ENCODE measurements at places on chromosomes 5 and 9. TPM values are rescaled to one million over a fixed set of nuclear protein-coding genes. Genes with fewer than 3 reads are reported as not detected.

Gene IRF1
- total RNA-seq, result 18.7 TPM

Gene FBP2
- total RNA-seq, result not detected

Gene PPP3R2
- total RNA-seq, result not detected

Gene OGN
- total RNA-seq, result 64.0 TPM

Gene MARCOL
- total RNA-seq, result not detected

Gene SLC6A7
- total RNA-seq, result 0.19 TPM
